DMS53 (cell line): ENCODE measurements at places on chromosomes 7 and 10.

DNA sequence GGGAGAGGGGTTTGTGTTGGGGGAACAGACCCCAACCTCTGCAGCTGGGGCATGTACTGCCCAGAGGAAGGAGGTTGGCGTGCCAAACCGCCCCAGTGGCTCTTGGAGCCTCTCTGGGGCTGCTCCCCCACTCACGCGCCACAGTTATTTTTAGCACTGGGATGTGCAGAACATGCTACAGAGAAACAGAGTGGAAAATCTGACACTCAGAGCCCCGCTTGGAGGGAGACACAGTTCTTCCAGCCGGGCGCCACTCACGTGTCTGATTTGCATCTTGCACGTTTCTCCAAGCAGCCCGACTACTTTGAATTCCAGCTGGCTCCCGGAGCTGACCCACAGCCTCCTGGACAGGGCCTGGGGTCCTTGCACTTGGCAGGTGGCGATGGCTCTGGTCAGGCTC lies 182.0 kb downstream of the RPS24 start:
- DNase-seq: no peak

- no peak for DNase-seq
These were observed 76.1 kb downstream of the PDSS1 start for GRCh38 chr10:26773633-26774032.

DNA sequence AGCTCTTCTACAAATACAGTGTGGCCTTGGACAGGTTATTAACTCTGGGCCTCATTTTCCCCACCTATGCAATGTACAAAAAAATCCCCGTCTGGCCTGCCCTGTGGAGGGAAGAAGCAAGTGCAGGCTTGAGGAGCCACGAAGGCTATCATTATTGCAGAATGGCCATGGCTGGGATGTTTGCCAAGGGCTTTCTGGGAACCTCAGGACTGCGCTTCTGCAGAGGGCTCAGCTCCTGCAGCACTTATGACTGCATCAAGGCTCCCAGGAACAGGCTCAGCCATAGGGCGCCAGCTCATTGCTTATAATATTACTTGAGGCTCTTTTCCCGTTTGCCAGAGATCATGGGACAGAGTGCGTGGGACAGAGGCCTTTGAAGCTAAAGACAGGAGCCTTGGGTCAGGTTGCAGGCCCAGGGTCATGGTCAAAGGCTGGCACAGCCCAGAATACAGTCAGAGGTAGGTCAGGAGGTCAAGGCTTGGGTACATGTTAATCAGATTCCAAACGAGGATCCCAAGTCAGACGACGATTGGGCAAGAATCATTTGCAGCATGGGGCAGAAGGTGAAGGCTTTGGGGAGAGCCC lies 20.6 kb upstream of the C10orf105 start:
- DNase-seq: no peak

DNA sequence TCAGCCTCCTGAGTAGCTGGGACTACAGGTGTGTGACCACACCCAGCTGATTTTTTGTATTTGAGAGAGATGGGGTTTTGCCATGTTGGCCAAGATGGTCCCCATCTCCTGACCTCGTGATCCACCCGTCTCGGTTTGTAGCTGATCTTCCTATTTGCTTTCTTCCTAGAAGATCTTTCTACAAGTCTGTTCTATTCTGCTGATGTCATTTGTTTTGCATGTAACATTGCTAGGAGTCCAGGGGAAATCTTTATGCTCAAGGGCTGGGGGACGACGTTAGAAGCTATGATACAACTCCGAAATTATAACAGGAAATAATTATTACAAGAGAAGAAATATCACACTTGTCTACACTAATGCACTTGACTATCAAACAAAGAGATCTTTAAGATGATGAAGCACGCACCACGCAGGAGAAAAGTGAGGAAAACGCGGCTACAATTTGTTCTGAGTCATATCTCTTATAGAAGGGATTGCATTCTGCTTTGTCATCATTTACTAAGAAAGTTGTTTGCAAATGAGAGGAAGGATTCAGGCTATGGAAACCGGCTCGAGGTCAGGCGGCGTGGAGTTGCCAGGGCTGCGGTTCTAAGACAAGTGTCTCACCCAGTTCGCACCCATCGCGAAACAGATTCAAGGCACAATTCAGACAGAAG lies 103.0 kb upstream of the CARD11 start:
- DNase-seq: no peak

GRCh38 chr10:44806950-44807349 lies 104.2 kb upstream of the TMEM72 start:
- no peak for DNase-seq

- no peak for DNase-seq
These were observed 6.3 kb downstream of the SMURF1 start for GRCh38 chr7:99137411-99138180.

GRCh38 chr7:136009488-136010079 lies 32.4 kb upstream of the MTPN start:
- DNase-seq: peak; percentile 84

- DNase-seq: no peak
These were observed 7.8 kb downstream of the WIPI2 start for GRCh38 chr7:5197811-5198210.

- DNase-seq: no peak
These were observed 150.8 kb downstream of the NRP1 start for GRCh38 chr10:33183655-33184054.

DNA sequence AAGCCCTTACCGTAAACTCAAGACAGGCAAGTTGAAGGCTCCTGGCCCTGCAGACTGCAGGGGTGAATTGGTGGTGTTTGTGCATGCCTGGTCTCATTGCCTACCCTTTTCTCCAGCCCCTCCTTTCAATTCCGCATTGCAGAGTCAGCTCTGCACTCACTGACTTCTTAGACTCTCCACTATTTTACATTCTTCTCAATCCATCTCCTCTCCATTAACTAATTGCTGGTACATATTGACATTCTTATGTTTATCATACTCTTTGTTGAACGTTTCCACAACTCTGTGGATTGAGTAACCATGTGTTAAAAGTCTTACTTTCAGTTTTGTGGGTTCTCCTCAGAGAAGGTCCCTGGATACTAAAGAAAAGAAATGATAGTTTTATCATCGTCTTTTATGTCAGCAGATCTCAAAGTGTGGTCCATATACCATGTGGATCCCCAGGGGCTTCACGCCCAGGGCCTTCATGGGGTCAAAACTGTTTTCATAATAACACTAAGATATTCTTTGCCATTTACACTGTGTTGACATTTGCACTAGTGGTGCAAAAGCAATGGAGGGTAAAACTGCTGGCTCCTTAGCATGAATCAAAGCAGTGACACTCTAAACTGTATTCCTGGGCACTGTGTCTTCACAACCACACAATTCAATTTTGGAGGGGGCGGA lies 135.4 kb upstream of the FZD1 start:
- DNase-seq: no peak

DNA sequence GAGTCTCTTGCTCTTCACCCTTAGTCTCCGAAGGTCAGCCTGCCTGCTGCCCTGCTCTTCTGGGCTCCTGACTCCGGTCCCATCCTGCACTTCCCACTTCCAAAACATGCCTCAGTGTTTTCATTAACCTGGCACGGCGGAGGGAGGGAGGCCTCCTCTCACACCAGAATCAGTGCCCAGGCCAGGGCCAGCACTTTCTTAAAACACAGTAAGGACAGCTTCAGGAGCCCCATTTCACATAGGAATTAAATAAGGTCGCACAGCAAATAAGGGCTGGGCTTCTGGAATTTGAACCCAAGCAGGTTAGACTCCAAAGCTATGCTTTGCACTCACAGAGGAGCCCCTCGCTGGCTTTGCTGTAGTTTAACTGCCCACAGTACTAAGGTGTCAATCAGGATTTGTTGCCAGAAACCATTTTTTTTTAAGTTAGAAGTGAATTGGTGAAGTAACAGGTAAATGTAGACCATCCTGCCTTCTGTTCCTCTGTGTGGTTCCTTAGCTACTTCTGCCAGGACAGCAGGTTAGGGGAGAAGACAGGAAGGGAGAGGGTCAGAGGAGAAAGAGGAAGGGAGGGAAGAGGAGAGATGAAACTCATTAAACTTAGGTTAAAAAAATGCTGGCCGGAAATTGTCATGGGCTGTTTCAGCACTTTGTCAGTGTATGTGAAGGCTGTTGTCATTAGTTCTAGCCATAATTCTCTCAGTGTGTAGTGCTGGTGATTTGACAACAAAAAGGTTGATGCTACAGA lies 1.1 kb downstream of the RASSF4 start:
- DNase-seq: no peak

- no peak for DNase-seq
These were observed 3.6 kb downstream of the PCBD1 start for GRCh38 chr10:70884741-70885140.

GRCh38 chr7:117086788-117087187 lies 133.5 kb downstream of the ST7 start:
- DNase-seq: no peak

- no peak for DNase-seq
These were observed 29.8 kb downstream of the UBE2D4 start for GRCh38 chr7:43956027-43956426.

GRCh38 chr7:55006499-55006898 lies 12.3 kb upstream of the EGFR start:
- no peak for DNase-seq

- DNase-seq: no peak
These were observed 58.0 kb upstream of the ASAH2 start for GRCh38 chr10:50309342-50309741.

GRCh38 chr7:104929921-104930320 lies 84.1 kb upstream of the KMT2E start:
- DNase-seq: no peak
